ENCODE measurements at places on chromosomes 4 and X.

GRCh38 chr4:89765966-89766365 lies 71.0 kb downstream of the SNCA start:
- peak; percentile 42 for DNase-seq

- DNase-seq = no peak
Observed at GRCh38 chr4:1213336-1213995, 35.5 kb downstream of the CTBP1 start.

- DNase-seq = no peak
Observed at GRCh38 chr4:112557676-112558411, 41.9 kb upstream of the NEUROG2 start.

- no peak for DNase-seq
Observed at GRCh38 chrX:16983051-16983450, 36.6 kb downstream of the REPS2 start.

DNA sequence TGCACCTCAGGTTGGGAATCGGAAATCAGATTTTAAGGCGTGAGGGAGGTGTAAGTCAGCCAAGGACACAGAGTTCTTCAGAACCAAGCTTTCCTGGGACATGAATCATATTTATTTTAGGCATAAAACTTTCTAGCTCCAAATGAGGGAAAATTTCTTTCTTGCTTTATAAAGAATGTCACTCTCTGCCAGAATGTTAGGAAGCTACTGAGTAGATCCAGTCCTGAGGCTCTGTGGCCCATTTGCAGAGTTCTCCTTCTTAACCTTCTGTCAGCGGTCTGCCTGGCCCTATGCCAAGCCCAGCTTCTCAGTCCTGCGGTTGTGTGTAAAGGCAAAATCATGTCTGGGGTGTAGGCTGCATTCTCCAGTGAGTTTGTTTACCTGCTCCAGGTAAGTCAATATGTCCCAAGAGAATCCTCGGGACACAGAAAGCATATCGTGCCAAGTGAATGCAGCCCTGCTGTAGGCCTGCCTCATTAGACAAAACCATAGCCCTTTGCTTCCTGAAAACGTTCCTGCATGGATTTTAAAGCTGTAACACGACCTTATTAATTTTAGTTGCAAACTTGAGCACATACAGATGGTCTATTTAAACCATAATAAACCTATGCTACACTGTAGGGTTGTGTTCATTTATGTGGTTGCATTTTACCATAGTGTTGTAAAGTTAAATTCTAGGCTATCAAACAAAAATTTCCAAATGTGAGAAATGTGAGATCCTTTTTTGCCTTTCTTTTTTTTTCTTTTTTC lies 29.2 kb upstream of the CCNI start:
- DNase-seq = peak; percentile 78

DNA sequence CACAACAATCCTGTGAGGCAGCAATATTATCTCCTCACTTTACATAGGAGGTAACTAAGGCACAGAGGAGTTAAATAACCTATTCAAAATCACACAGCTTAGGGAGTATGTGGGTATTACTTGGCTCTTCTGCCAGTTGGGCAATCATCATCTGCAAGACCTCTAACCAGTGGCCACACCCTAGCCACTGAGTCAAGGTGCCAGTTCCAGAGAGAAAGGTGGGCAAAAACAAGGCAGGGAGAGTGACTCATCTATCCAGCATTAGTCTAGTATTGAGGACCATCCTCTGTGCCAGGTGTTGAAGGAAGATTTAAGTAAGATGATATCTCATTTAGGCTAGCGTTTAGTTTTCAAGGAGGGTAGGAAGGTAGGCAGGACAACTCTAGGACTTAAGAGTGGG lies 113.9 kb upstream of the EOLA2 start:
- no peak for DNase-seq

DNA sequence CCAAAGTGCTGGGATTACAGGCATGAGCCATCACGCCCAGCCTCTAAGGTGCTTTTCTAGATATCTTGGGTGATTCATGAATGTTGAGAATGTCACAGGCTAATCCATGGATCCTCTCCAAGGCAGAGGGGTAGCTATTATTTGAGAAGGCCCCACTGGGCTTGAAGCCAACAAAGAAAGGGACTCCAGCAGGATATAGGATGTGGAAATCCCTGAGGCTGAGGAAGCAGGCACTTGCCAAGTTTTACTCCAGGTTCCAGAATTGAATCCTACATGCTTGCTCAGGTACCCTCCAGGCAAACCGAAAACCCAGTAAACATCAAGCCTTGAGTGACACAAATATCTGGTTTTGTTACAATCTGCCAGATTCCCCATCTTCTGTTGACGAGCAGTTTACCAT lies 15.8 kb downstream of the NLGN3 start:
- DNase-seq = no peak

GRCh38 chr4:149441338-149441737 lies 374.3 kb downstream of the IQCM start:
- DNase-seq = no peak

- DNase-seq = no peak
Observed at GRCh38 chr4:13601048-13601447, 26.5 kb downstream of the BOD1L1 start.

DNA sequence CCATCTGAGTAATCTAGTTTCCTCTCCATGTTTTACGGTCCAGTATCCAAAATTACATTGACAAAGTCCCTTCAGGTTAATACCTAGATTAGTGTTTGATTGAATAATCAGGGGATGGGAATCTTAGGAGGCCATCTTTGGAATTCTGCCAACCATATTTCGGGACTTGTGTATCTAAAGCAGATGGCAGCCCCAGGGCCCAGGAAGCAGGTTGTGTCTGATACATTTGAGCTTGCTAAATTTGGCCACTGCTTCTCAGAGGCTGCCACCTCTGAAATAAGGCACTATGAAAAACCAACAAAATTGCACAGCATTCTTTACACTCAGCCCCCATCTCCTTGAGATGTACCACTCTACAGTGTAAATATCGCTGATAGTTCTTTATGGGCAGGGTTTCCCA lies 102.1 kb downstream of the ASB9 start:
- no peak for DNase-seq

GRCh38 chrX:47181301-47181700 lies 12.3 kb upstream of the UBA1 start:
- no peak for DNase-seq

DNA sequence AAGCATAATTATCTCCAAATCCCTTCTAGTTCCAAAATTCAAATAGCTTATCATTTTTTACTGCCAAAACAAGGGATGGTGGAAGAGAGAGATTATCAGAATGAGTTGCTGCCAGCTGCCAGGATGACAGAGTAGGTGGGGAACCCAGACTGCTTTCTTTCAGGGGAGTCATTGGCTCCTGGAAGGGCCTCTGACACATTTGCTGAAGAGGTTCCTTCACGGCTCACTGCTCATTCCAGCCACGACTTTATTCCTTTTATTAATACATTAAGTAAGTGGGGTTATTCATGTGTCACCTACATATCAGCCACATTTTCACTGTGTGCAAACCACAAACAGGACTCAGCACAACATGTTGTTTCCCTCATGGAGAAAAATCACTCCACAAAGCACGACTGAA lies 12.7 kb upstream of the SMIM43 start:
- DNase-seq = no peak

DNA sequence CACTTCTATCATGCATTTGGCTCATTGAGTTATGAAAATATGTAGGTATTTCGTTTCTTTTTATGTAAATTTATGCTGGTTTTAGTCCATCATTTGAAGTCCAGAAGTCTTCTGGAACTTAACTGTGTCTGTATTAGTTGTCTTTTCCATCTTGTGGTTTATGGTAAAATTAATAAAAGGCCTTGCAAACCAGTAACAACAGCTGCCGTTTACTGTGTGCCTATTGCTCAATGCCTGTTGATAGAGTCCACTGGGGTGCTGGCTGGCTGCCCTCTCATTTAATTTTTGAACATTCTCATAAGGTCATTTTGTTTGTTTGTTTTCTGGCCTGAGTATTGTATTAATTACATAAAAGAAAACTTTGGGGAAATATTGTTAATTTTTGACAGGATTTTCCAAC lies 98.0 kb downstream of the NAA11 start:
- no peak for DNase-seq

GRCh38 chr4:151114986-151115385 lies 15.6 kb downstream of the RPS3A start:
- DNase-seq = no peak

DNA sequence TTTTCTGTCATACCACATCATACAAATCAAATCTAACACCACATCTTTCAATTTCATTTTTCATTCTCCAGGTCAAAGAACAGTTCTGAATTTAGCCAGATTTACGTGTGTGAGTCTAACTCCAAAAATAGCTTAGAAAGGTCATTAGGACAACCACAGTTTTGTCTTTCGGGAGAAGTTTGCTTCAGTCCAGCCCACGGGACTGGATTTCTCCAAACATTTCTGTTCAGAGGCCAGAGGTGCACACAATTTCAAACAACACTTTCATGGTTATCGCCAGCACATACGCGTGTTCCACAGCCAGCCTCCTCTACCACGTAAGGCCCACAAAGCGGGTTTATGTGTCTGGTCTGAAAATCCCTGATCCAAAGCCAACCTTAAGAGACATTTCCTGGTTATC lies 65.9 kb downstream of the VEGFC start:
- DNase-seq = no peak

DNA sequence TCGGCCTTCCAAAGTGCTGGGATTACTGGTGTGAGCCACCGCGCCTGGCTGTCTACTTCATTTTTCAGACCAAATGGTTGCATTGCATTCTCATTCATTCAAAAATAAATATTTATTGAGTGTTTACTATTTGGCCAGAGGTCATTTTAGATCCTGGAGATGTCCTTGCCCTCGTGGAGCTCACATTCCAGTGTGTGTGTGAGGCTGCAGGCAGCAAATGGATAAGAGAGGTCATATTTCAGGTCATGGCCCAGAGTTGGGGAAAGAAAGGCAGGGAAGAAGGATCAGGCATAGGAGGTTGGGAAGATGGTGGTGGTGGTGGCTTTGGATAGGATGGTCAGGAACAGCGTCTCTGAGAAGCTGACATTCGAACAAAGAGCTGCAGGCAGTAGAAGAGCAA lies 119.1 kb downstream of the CEP135 start:
- DNase-seq = no peak

DNA sequence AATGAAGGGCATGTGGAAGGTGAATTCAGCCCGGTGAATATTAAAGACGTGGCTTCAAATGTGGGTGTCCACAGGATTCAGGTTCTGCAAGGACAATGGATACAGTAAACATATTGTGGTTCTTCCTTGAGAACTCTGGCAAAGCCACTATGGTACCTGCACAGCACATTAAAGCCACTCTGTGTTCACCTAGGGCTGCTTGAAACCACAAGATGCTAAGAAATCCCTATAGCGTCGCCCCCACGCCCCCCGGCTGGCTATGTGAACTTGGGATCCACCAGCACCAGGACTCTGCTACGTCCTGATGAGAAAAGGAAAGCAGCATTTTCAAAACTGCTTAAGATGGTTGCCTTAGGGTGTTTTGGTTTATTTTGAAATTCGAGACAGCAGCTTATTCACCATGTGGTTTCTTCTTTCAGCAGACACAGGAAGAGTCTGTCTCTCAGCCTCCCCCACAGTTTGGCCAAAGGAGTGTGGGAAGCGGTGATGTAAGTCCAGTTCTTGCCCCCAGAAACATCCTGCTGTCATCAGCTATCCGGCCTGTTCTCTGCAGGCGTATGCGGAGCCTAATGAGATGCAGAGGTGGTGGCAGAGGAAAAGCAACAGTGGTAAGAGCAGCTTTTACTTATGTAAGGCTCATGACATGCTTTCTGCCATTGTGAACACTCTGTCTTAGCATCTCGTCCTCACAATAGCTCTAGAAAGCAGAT lies 111.5 kb downstream of the AFAP1 start:
- DNase-seq = peak; percentile 76

DNA sequence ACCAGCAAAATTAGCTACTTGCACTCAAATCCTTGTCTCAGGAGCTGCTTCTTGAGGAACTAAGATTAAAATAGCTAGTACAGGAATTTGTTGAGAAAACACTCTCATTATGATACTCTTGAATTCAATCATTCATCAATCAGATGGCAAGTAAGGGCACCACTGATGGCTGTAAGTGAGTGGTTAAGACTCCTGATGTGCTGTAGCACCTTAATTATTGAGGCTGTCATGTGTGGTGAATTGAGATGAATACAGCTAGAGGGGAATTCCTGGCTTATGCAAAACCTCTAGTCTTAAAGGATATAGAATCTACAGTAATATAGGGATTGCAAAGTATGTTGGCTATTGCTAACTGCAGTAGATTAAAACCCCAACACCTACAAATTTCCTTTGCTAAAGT lies 509.1 kb downstream of the IQCM start:
- DNase-seq = no peak

DNA sequence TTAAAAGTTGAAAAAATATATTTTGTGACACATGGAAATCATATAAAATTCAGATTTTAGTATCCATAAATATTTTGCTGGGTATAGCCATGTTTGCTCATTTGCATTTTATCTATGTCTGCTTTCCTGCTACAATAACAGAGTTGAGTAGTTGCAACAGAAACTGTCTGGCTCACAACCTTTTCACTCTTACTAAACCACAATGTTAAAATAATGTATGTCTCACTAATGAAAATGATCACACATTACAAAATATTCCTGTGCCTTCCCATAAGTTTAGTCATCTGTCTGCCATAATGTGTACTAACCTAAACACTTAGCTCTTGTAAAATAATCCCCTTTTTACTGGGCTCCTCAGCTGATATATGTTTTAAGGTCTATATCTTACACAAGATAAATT lies 174.0 kb upstream of the PRPS2 start:
- DNase-seq = no peak

DNA sequence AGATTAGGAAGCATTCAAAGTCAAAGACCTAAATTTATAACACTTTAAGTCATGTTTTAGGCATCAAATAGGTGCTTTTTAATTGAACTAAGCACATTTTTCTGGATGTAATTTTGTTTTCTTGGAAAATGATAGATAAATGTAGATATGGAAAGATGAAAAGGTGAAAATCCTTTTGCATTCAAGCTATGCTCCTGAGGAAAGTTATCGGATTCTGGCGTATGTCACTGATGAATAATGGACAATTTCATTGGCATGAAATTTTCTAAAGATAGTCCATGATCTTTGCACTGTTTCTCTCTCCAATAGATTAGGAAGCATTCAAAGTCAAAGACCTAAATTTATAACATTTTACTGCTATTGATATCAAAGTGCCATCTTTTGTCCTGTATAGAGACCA lies 444.2 kb upstream of the PABPC4L start:
- DNase-seq = no peak

DNA sequence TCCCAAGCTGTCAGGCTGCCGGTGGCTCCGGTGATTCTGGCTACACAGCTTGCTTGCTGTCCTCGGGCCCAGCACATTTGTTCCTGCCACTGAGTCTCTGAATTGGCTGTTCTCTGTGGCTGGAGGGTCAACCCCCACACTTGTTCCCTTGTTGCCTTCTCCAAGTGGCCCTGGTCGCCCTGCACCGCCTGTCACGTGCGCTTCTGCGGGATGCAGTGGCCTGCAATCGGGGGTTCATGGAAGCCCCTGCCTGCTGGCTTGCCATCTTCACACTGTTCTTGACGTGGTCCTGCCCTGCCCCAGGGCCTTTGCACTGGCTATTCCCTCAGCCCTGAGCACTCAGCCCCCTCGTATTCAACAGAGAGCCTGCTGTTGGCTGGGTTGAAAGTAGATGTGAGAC lies 8.1 kb downstream of the CLCN4 start:
- no peak for DNase-seq

- DNase-seq = no peak
Observed at GRCh38 chrX:136497556-136498052, at the start of gene HTATSF1. Gene HTATSF1, plus strand, starts transcription at chrX:136497592. Its CDS starts 93 bp downstream, at chrX:136497685.

- no peak for DNase-seq
Observed at GRCh38 chr4:99828477-99828876, 11.8 kb downstream of the DAPP1 start.

GRCh38 chr4:20159516-20159915 lies 92.2 kb upstream of the SLIT2 start:
- no peak for DNase-seq

Measured in hematopoietic multipotent progenitor cell treated with erythropoietin and hydrocortisone succinate and interleukin-3 and kit ligand, for 6 days (in vitro differentiated cells).